Stimulated activated CD4-positive, alpha-beta T cell treated with anti-CD3 and anti-CD28 coated beads, Interleukin-12 subunit alpha, Interleukin-12 subunit beta, amount 100 ng/mL, for 48 hours (primary cell): ENCODE measurements at places on chromosomes 6 and 20.

DNA sequence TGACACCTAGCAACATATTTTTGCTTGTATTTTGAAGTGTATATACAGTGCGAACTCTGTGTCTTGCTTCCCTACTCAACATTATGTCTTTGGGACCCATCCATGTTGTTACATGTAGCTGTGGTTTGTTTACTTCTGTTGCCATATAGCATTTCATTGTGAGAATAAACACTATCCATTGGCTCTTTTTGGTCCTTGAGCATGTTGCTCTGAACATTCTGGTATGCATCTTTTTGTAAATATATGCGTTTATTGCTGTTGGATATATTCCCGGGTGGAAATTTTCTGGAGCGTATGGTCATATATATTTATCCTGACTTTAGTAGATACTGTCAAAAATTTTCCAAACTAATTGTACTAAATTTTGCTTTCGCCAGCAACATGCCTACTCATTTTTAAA is 222.5 kb upstream of the SPTLC3 start:
- DNase-seq = no peak

GRCh38 chr6:71287926-71288227 is 734 bp upstream of the OGFRL1 start:
- DNase-seq = no peak

GRCh38 chr6:53734473-53735299 is 60.1 kb upstream of the LRRC1 start:
- no peak for DNase-seq

DNA sequence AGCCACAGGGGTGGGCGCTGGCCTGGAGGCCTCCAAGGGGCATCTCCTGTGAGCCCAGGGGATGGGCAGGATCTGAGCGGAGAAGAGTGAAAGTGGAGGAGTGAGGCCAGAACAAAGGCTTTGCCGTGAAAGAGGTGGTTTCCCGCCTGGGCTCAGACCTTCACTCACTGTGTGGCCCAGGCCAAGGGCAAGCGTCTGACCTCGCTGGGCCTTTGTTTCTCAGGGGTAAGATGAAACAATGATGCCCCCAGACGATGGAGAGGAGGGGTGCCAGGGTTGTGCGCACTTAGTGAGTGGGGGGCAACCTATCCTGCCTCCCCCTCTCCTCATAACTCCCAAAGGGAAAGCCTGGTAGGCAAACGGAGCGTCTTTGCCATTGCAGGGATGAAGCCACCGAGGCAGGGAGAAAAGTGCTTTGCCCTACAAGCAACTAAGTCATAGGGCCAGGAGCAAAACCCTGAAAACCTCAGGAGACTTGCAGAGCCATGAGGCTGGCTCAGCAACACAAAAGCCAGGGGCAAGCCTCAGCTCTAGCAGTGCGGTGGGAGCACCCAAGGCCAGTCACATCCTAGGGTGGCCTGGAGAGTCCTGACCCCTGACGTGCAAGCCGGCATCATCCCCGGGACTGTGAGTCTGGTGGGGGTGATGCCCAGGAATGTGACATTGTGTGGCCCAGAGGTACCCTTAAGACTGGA is 897 bp upstream of the STMN3 start:
- no peak for DNase-seq

DNA sequence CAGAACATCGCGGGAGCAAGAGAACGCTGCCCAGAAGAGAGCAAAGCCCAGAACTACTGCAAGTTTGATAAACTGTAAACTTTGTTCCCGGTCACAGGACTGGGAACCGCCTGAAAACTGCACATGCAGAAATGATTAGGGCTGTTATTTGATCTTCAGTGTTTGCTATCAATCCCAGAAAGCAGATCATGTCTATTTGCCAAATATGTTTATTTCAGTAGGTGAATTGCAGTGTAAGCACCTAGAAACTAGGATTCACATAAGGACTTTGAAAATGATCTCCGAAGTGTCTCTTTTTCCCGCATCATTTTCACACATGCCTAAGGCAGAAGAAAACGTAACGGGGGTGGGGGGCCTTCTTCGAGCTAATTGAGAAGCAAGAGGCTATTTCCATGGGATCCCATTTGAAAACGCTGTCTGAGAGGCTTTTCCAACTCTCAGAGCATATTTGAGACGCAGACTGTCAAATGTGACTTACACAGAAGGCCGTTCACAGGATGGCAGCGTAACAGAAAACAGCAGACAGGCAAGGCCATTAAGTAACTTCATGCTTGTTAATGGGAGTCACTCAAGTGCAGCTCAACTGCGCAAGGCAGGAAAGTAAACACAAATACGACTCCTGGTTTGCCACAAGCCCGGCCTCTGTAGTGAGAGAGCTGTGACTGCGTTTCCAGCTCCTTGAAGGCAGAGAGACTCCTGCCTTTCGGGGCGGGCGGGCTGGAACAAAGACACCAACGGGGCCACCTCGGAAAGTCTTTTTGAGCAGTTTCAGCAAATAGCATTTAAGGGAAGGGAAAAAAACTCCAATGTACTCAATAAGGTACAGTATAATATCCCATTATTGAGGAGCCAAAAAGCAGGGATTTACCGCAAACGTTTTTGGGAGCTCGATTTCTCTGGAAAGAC is 144.7 kb upstream of the ZNF217 start:
- no peak for DNase-seq

GRCh38 chr20:61856626-61857413 is 208.9 kb downstream of the TAF4 start:
- no peak for DNase-seq

GRCh38 chr6:62043084-62043483 is 242.9 kb downstream of the KHDRBS2 start:
- DNase-seq = no peak

DNA sequence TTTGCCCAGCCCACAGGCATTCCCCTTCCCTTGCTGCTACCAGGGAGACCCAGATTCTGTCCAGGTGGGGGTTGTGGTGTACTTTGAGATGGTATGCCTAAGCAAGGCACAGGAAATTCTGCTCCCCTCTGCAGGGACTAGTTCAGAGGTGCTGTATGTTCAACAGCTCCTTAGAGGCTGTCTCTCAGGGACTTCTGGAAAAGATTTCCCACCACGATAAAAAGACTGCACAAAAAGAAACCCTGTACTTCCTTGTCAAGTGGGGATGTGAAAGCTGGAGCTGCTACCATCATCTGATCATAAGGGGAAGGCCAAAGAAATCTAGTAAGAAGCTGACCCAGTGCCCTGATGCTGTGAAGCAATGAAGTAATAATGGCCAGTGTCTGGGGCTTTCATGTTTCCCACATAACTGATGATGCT is 51.5 kb upstream of the SMIM29 start:
- DNase-seq = no peak

GRCh38 chr6:97292671-97293070 is 9.7 kb upstream of the MMS22L start:
- no peak for DNase-seq

GRCh38 chr6:167981916-167982462 is 15.5 kb upstream of the KIF25 start:
- DNase-seq = no peak

DNA sequence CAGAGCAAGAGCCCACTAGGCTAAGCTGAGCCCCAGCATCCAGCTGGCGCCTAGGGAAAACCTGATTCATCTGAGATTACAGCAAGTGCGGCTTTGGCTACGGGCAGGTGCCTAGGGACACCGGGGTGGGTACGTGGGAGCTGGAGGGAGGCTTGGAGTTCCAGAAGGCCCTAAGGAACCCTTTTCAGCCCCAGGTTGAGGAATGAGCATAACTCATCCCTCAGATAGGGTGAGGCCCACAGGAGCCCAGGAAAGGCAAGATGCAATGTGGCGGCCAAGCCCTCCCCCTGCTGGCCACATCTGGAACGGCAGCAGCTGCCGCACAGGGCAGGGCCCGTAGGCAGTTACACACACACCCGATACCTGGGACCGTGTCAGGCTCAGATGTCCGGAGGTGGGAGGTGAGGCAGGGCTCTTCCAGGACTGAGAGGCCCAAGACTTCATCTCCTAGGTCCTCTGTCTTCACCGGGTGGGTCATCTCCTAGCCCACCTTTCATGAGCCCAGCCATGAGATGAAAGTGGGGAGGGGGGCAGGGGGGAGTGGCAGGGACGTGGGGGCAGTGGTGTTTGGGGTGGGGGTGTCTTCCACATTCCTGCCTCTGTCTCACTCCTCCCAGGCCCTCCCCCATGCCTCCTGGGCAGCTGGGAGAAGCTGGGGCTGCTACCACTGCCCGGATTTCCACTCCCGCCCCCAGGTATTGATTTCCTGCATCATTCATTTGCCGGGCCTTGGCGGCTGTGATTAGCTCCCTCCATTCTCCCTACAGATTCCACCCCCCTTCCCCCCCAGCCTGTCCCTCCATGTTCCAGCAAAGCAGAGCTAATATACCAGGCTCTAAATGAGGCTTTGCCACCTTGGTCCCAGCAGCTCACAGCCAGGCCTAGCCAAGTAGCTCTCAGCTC is 5.5 kb downstream of the MDGA1 start:
- DNase-seq = no peak

GRCh38 chr6:84912472-84913322 is 148.3 kb upstream of the TBX18 start:
- no peak for DNase-seq

GRCh38 chr6:114955363-114955762 is 612.5 kb upstream of the HS3ST5 start:
- DNase-seq = no peak

GRCh38 chr6:20751293-20751935 is 217.2 kb downstream of the CDKAL1 start:
- DNase-seq = no peak

- no peak for DNase-seq
Observed at GRCh38 chr6:36570264-36570663, 23.0 kb upstream of the STK38 start.

DNA sequence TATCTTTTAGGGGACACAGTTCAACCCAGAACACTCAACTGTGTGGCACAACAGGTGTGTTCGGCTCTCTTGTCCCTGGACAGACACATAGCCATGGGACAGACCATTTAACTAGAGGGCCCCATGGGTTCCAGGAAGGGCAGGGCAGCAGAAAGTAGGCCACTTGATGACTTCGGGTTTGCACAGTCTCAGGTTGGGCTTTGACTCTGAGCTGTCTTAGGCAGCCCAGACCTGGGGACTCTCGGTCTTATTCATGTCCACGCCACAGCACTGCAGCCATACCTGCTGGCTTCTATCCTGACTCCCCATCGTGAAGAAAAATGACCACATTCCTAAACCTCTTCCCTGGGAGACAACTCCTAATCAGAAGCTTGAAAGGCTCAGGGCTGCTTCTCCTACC is 146.1 kb upstream of the AKAP12 start:
- DNase-seq = no peak

GRCh38 chr6:70684794-70685493 is 17.3 kb downstream of the SMAP1 start:
- DNase-seq = no peak

- DNase-seq = peak; percentile 6
Observed at GRCh38 chr6:137102851-137103492, 58.2 kb upstream of the IL20RA start.

DNA sequence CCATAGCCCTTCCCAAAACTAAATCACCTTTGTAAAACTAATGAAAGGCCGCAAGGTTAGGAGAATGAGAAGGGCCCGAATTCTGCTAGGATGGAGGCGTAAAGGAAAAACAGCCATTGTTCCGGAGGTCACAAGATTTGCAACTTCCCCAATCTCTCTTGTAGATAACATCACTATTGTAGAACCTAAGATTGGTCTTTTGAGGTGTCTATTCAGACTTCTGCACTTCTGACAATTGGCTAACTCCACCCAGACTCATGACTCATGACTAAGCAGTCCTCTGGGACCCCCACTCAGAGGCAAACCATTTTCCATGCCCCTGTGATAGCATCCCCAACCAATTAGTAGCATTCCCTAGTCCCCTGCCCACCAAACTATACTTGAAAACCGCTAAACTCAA is 210.5 kb upstream of the SHLD1 start:
- DNase-seq = no peak

DNA sequence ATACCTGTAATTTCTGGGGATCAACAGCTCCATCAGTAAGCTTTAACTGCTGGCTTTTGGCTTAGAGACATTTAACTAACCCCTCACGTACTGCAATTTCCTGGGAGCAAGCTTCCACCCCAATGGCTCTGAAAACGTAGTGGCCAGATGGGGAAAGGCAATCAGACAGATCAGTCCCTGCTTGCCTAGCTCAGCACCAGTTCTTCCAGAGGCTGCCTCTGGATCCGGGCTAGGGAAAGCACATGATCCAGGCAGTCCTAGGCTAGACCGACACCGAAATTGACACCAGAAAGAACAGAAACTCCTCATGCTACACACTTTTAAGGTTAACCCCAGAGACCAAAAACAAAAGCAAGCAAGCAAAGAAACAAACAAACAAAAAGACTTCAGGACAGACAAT is 13.3 kb downstream of the PREP start:
- DNase-seq = no peak

GRCh38 chr20:36925234-36925633 is 26.3 kb downstream of the SAMHD1 start:
- no peak for DNase-seq

DNA sequence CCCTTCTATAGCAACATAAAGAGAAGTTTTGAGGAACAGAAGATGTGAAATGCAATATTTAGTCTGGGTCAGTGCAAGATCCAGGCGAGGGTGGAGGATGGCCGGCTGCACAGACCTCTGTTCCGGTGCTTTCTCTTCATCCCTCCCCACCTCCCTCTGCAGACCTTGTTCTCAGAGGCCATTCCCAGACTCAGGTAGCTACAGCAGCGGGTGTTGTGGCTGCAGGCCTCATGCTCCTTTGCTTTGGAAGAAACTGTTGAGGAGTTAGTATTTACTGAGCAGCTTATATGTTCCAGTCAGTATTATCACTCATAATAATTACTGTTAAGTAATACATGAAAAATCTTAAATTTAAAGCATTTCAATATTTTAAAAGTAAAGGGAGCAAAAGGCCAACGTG is 1.7 kb downstream of the BTN3A3 start:
- no peak for DNase-seq

- DNase-seq = no peak
Observed at GRCh38 chr20:32599783-32600340, 14.7 kb upstream of the NOL4L start.

DNA sequence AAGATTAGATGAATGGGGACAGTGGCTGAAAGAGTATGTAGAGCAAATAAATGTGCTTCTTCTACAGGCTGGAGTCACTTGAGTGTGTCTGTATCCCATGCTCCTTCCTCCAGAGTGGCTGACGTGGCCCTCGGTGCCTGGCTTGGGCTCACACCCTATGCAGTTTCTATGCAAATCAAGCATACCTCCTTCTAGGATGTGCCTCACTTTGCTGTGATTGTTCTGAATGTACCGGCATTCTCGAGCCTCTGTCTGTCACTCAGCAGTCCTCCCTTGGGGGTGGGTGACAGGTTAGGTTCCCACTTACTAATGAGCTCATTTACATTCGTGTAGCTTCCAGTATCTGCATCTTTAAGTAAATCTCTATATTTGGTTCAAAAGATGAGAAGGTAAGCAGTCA is 55.1 kb upstream of the HDDC2 start:
- DNase-seq = no peak

DNA sequence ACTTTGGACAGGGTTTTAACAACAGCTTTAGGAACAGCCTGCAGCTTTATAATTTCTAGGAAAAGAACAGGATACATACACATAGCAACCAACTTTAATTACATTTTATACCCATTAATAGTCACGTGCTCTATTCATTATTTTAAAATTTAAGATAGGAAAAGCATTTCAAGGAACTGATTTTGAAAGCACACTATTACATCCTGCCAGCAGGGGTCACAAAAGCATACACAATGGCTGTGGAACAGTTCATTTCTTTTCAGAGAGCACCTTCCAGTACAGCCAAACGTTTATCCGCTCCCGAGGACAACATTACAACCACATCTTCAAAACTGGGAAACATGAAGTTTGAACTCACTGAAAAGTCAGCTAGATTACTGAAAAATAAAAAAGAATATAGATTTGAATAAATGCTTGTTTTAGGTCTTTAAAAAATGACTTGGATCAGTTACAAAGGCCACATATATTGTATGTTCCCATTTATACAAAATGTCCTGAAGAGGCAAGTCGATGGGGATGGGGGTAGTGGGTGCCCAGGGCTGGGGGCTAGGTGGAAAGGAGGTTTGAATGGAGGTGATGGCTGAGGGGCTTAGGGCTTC is 104.6 kb upstream of the EXOC2 start:
- DNase-seq = no peak
